ENCODE measurements at places on chromosomes 5 and 9.

DNA sequence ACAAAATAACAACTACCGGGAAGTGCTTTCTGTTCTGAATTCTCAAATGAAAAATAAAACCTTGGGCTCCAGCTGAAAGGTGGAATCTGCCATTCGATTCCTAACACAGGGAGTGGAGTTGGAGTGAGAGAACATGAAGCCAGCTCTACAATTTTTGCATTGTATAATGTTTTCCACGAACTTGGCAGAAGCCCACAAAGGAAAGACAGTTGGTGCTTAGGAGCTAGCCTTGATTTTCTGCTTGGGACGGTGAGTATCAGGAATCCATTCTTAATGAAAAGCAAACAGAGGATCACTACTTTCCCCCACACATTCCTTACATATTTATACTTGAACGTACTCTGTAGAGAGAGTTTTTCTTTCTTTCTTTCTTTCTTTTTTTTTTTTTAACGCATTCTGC, 74.2 kb upstream of the FBXL7 start:
- no peak for DNase-seq

DNA sequence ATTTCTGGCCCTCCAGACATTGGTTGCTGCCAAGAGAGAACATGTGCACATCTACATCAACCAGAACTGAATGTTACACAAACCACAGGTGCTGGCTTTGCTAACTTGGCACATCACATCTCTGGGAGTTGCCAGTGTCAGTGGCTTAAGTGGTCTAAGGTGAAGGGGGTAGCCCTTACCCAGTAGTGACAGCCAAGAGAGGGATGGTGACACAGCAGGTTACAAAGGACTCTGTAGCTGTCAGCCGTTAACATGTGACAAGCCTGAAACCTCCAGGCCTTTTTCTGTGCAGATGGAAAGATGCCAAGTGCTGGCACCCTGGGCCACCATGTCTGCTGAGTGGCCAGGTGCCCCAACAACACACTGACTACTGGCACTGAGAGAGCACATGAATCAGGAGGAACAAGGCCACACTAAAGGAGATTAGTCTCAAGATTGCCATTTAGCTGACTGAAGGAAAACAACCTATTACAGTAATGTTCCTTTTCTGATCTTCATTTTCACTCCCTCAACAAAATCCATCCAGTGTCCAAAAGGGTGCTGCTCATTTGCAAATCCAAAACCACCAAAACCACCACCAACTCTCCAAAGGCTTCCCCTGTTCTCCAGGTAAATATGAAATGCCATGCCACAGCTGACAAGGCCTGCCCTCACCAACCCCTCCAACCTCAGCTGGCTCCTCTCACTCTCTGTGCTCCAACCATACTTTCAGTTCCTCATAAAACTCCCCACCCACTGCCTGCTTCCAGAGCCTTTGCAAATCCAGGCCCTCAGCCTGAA, 20.2 kb downstream of the SIL1 start:
- no peak for DNase-seq

DNA sequence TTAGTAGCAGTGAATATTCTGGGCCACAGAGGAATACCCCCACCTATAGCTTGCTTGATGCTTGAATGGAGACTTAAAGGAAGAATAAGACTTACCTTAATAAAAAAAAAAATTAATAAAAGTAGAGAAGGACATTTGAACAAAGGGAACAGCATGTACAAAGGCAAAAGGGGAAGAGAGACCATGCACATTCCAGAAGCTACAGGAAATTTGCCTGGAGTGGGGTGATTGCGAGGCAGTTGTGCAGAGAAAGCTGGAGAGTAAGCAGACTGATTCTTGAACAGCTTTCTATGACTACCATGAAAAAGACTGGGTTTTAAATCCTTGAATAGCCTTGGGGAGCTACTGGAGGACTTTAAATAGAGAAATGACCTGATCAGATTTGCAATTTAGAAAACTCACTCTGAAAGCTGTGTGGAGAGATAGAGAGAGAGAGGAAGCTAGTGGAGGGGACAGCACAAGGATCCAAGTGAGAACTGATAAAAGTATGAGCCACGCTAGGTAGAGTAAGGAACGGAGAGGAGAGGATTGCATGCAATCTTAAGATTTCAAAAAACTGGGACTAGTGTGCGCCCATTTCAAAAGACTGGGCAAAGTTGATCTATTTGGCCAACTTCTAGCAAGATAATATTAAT, 12.5 kb upstream of the SSBP2 start:
- DNase-seq: no peak

GRCh38 chr5:69467442-69468225, 25.0 kb upstream of the OCLN start:
- no peak for DNase-seq

DNA sequence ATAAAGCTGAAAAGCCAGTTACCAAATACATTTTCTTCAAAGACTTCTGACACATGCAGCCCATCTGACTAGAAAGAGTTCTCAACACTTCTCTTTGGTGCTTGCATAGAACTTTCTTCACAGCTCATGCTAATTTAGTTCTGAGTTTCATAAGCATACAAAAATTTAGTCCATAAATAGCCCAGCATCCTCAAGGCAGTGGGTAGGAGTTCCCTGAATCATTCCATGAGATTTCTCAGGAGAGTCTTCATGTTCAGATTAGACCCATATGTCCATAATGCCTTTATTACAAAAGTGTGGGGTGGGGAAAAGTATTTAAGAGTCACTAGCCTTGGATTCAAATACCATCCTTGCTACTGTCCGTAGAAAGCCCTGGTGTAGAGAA, 290.2 kb upstream of the RGMB start:
- no peak for DNase-seq

GRCh38 chr5:176547802-176548201, 1.3 kb upstream of the CDHR2 start:
- no peak for DNase-seq

DNA sequence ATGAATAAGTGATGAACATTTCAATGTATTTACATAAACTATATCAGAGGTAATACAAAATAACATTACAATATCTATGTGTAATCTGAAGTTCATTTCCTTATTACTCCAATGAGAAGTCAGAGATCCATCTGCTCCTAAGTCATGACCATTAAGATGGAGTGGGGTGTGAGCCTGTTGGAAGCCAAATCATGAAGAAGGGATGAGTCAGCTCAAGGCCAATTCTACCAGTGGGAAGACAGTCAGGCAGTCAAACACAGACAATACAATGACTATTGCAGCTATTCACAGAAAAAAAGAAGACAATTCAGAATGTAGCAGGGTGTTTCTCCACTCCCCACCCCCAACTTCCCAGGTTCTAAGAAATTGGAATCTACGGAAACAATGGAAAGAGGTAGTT, 155.0 kb downstream of the NFIB start:
- DNase-seq: no peak

DNA sequence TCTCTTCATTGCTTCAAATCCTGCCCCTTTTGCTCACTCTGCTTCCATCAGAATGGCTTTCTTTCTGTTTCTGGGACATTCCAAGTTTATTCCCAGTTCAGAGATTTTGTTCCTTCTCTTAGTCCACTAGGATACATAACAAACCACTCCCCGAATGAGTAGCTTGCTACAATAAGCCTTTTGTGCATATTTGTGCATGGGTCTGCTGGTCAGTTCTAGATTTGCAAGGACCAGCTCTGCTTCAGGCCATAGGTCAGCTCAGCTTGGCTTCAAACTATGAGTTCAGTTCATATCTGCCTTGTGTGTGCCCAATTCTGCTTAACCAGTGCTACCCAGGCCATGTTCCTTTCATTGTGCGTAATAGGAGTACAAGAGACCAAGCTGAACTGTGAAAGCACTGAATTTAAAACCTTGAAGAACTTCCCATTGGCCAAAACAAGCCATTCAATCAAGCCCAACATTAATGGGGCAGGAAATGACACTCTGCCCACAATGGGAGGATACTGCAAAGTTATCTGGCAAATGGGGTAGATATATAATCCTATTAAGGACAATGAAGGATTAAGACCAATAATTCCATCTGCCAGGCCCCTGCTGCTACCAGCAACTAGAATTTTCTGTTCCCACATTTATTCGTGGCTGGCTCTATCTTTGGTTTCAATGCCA, 328.8 kb downstream of the PRELID2 start:
- no peak for DNase-seq

DNA sequence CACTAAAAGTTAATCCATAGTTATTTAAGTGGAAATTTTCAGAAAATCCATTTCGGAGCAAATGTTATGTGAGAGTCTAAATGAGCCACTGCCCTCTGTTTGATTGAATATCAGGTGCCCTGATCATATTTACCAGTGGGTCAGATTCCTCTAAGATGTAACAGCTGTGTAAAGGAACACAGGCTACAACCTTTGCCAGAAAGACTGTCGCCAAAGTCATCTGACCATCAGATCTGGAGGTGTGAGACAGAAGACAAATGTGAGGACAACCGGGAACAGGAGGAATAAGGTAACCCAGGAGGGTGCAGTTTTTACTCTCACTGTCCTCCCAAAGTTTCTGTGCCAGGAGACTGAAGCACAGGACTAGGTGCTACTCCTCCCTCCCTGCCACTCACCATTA, 90.8 kb downstream of the CAAP1 start:
- no peak for DNase-seq

GRCh38 chr9:137302449-137303150, 529 bp upstream of the NRARP start:
- no peak for DNase-seq

DNA sequence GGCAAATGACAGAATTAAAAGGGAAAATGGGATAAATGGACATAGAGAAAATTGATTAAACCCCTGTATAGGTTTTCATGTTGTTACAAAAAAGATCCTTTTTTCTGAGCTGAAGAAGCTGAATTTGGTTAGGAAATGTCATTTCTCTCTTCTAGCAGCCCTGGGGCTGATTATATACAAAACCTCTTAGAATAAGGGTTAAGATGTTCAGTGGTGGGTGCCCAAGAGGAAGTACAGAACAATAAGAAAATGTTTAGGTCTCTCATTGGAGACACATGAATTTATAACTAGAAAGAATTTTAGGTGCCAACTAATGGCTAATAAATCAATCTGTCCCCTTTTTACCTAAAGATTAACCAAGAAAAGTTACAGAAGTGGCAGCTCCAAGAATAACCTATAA, 14.2 kb downstream of the ABHD17B start:
- no peak for DNase-seq
